CD4-positive, alpha-beta T cell treated with Interleukin-17A for 1 hour (primary cell): ENCODE measurements at places on chromosomes 3 and 15.

- no peak for DNase-seq
These were observed 30.5 kb upstream of the PXYLP1 start for GRCh38 chr3:141201122-141201521.

- DNase-seq: no peak
These were observed 154.6 kb downstream of the APBA2 start for GRCh38 chr15:29040370-29040751.

GRCh38 chr15:85795337-85796305 is 896 bp upstream of the KLHL25 start:
- no peak for DNase-seq

- DNase-seq: no peak
These were observed 313.9 kb upstream of the ROBO2 start for GRCh38 chr3:76726034-76726433.

- no peak for DNase-seq
These were observed 6.7 kb downstream of the RFT1 start for GRCh38 chr3:53123510-53123909.
